ENCODE measurements at places on chromosomes 7 and 10.

- no peak for DNase-seq
Observed at GRCh38 chr7:139300390-139300789, 40.7 kb upstream of the FMC1 start.

GRCh38 chr10:46270086-46270811, 16.5 kb upstream of the ANTXRL start:
- DNase-seq = no peak

GRCh38 chr10:86149257-86149656, 217.3 kb downstream of the GRID1 start:
- no peak for DNase-seq

GRCh38 chr7:116165717-116166116, 44.6 kb upstream of the TES start:
- no peak for DNase-seq

- DNase-seq = no peak
Observed at GRCh38 chr10:77618117-77618516, 19.5 kb downstream of the KCNMA1 start.

- DNase-seq = no peak
Observed at GRCh38 chr7:903921-904755, 27.8 kb downstream of the GET4 start.
